ENCODE measurements at places on chromosomes 4 and X.

DNA sequence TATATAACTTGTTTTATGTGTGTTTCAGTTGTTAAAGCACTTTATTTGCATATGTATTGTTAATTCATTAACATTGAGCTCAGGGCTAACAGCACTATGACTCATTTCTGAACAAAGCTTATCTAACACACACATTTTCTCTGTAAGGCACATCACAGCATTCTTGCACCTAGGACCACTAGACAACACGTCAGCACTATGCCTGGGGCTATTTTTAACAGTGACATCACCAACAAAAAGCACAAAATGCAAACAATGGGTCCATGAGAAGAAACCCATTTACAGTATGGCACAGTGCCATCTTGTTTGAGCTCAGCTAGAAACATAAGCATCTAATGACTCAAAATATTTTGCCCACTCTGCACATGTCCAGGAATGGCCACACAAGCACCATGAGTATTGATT, 124.4 kb downstream of the RELL1 start:
- H3K4me3 ChIP-seq: no peak overlapping the region
- no peak overlapping the region for H3K27ac ChIP-seq
- no peaks in the 10 kb centered on the region for H3K4me1 ChIP-seq
- H3K27me3 ChIP-seq: no peaks in the 10 kb centered on the region

DNA sequence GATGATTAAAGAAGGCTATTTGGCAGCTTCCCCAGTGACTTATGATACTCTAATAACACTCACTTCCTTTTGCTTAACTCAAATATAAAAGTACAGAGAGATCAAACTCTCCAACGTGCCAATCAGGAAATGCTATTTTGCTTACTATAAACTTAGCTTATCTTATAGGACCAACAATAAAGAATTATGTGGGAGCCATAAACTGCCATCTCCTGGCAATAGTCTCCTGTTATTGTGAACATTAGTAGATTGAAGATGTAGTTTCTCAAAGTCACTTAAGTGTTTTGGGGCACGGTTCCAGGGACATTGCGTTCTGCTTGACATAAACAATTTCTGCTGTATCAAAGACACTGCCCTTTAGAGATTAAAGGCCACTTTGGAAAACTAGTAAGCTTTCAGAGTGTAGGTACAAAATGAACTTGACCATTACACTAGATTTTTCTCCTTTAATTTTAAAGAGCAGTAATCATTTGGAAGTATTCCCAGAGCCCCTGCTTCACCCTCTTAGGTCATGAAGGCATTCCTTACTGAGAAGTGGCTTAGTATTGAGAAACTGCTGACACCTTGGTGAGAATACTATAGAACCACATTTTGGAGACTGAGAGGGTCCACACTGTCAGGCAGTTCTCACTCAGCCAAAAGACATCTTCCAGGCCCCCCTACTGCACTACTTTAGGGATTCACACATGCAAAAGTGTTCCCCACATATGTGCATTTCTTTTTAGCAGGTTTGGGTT, 51.9 kb downstream of the MAOA start:
- no peaks in the 10 kb centered on the region for H3K36me3 ChIP-seq
- peak overlapping the region; percentile 22 for H3K27ac ChIP-seq
- no peak overlapping the region for H3K4me3 ChIP-seq
- peaks cover 7% of the 10 kb centered on the region for H3K4me1 ChIP-seq
- H3K27me3 ChIP-seq: peaks cover 17% of the 10 kb centered on the region

GRCh38 chr4:27973056-27973455, 1112.4 kb downstream of the STIM2 start:
- H3K4me3 ChIP-seq: no peak overlapping the region
- no peak overlapping the region for H3K27ac ChIP-seq
- DNase-seq: no peak
- H3K36me3 ChIP-seq: no peaks in the 10 kb centered on the region
- no peaks in the 10 kb centered on the region for H3K27me3 ChIP-seq
- no peaks in the 10 kb centered on the region for H3K4me1 ChIP-seq

DNA sequence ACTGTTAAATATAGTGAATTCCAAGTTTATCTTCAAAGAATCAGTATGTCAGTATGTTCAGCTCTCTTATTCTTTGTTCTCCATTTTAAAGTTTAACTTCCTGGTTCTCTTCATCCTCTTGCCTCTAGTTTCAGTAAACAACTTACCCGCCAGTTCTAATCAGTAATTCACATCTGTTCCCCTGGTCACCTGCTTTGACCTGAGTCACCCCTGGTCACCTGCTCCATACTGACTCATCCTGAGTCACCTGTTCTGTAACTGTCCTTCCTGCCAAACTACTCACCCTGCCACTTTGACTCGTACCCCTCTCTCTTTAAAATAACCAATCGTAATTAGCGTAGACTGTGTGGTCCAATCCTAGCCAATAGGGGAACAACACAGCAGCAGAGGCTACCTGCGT, 992.7 kb upstream of the HS3ST1 start:
- H3K4me1 ChIP-seq: no peaks in the 10 kb centered on the region
- H3K27ac ChIP-seq: no peak overlapping the region
- H3K36me3 ChIP-seq: no peaks in the 10 kb centered on the region
- no peak for DNase-seq

DNA sequence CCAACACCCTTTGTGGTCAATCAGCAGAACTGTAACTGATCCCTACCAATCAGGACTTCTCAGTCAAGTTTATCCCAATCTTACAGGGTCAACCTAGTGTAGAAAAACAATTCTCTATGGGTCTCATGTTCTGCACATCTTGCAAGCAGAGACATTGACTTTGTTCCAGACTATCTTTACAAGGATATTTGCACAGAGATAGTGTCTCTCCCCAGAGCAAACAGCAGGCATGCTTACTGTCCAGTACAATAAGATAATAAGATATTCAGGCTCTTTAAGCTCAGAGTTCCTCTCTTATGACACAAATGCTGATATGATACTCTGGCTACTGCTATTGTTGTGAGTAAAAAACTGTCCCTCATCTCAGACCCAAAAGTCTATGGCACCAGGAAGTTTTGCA, 53.2 kb downstream of the ACSL4 start:
- H3K4me1 ChIP-seq: no peaks in the 10 kb centered on the region
- no peak for DNase-seq
- no peak overlapping the region for H3K4me3 ChIP-seq
- H3K36me3 ChIP-seq: no peaks in the 10 kb centered on the region
- no peak overlapping the region for H3K27ac ChIP-seq

GRCh38 chr4:181119186-181119585, 1124.0 kb upstream of the TENM3 start:
- H3K4me1 ChIP-seq: no peaks in the 10 kb centered on the region
- H3K36me3 ChIP-seq: no peaks in the 10 kb centered on the region
- H3K4me3 ChIP-seq: no peak overlapping the region
- no peak overlapping the region for H3K27ac ChIP-seq
- DNase-seq: no peak

DNA sequence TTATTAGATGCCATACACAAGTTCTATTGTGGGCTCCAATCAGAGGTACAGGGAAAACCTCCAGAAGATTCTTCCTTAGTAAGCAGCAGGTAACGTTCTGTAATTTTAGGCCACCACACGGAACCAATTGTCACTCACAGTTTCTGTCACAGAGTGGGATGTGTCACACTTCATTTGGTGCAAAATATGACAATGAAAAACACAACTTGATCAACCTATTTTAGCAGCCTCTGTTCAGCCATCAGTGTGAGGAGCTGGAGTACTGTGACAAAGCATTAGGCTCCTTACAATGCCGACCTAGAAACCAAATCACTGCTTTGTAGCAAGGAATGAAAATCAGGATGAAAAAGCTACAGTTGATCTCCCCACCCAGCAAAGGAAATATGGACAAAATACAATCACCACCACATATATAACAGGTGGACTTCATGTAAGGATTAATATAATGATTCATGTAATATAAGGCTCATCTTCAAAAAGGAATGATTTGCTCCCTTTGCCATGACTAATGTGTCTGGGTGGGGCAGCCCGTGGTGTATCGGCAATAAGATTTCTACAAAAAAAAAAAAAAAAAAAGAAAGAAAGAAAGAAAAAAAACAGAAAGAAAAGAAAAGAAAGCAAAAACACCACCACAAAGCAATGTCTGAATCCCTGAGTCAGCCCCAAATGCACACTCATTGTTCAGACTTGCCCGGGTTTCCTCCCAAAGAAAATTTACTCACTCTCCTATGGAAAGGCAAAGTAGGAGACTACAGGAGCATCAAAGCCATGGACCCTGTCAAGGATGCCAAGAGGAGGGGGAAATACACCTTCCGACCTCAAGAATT, 36.0 kb downstream of the SLC9A7 start:
- no peak for DNase-seq
- no peaks in the 10 kb centered on the region for H3K4me1 ChIP-seq
- H3K36me3 ChIP-seq: no peaks in the 10 kb centered on the region
- no peak overlapping the region for H3K4me3 ChIP-seq

DNA sequence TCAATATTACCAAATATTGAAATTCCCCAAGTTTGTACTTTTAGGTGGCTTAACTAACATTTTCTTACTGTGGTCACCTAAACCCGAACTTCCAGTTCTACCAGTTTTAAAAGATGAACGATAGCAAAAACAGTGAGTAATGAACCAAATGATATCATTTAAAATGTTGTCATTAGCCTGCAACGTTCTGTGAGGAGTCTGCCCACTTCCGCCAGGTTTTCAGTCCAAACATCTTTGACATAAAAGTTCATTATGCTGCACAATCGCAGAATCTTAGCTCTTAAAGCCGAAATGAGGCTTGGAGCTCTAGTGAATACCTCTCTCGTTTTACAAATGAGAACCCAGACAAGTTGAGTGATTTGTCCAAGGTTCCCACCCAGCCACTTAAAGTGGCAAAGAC, 762 bp downstream of the PIGA start:
- no peaks in the 10 kb centered on the region for H3K36me3 ChIP-seq
- peak overlapping the region; percentile 29 for H3K4me3 ChIP-seq
- DNase-seq: peak; percentile 6
- H3K27ac ChIP-seq: peak overlapping the region; percentile 91
- peaks cover 25% of the 10 kb centered on the region for H3K27me3 ChIP-seq
- peaks cover 5% of the 10 kb centered on the region for H3K4me1 ChIP-seq

DNA sequence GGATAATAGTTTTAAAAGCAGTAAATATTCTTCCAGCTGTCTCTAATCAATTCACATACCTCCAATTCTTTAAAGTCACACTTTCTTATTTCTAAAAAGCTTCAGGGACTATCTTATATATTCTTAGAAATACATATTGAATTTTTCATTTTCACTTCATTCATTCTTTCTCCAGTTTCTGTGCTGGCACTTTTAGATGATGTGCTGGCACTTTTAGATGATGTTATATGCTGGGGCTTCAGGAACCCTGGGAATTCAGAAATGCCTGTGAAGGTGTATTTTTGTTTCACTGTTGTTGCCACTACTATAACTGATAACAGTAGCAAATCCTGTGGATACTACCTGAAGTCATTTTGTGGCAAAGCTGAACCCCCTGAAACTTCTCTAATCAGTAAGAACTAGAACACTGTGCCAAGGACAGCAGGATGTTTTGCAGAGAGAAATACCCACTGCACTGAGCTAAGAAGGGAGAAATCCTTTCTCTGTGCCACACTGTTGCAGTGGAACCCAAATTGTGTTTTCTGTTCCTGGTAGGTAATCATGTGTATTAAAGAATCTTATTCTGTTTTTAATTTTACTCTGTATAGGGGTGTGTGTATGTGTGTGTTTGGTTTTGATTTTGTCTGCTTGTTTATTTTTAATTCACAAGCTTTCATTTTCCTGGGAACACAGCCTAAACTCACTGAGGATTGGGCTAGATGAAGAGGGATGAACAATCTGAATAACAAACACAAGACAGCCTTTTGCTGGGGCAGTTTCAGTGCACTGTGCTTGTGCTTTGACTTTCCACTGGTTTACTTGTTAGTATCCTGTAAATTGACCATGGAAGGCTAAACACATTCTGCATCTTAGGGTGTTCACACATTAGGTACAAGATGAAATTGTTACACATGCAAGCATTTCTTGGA, 898.3 kb downstream of the CCSER1 start:
- H3K27me3 ChIP-seq: no peaks in the 10 kb centered on the region
- no peaks in the 10 kb centered on the region for H3K4me1 ChIP-seq
- H3K27ac ChIP-seq: no peak overlapping the region
- H3K36me3 ChIP-seq: no peaks in the 10 kb centered on the region
- no peak for DNase-seq
- H3K4me3 ChIP-seq: no peak overlapping the region

DNA sequence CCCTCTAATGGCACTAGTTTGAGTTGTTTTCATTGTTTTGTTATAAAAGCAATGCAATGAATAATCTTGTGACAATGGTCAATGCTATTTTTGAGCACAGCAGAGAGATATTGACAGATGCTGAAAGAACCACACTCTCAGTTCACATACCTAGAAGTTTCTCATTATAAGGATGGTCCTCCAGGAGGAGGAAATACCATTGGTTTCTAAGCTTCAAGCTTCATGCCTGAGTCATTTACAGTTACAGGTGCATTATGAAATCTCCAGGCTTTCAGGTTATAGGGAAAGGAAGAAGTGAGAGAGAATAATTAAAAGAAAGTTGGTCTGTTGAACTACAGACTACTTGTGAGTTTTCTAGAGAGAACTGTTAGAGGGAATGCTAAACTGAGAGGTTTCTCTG, 75.3 kb downstream of the PWWP3B start:
- no peak overlapping the region for H3K27ac ChIP-seq
- DNase-seq: no peak
- no peaks in the 10 kb centered on the region for H3K27me3 ChIP-seq
- H3K4me3 ChIP-seq: no peak overlapping the region
- H3K4me1 ChIP-seq: no peaks in the 10 kb centered on the region

GRCh38 chr4:32135642-32136041, 1415.5 kb downstream of the PCDH7 start:
- no peak overlapping the region for H3K27ac ChIP-seq
- DNase-seq: no peak
- no peaks in the 10 kb centered on the region for H3K4me1 ChIP-seq
- H3K4me3 ChIP-seq: no peak overlapping the region
- no peaks in the 10 kb centered on the region for H3K36me3 ChIP-seq
- H3K27me3 ChIP-seq: no peaks in the 10 kb centered on the region

GRCh38 chr4:91636083-91636482, 667.7 kb upstream of the GRID2 start:
- DNase-seq: no peak
- no peaks in the 10 kb centered on the region for H3K36me3 ChIP-seq
- no peaks in the 10 kb centered on the region for H3K27me3 ChIP-seq

- no peak overlapping the region for H3K27ac ChIP-seq
- H3K36me3 ChIP-seq: no peaks in the 10 kb centered on the region
- no peak overlapping the region for H3K4me3 ChIP-seq
Observed at GRCh38 chr4:8739820-8740665, 131.6 kb downstream of the HMX1 start.

DNA sequence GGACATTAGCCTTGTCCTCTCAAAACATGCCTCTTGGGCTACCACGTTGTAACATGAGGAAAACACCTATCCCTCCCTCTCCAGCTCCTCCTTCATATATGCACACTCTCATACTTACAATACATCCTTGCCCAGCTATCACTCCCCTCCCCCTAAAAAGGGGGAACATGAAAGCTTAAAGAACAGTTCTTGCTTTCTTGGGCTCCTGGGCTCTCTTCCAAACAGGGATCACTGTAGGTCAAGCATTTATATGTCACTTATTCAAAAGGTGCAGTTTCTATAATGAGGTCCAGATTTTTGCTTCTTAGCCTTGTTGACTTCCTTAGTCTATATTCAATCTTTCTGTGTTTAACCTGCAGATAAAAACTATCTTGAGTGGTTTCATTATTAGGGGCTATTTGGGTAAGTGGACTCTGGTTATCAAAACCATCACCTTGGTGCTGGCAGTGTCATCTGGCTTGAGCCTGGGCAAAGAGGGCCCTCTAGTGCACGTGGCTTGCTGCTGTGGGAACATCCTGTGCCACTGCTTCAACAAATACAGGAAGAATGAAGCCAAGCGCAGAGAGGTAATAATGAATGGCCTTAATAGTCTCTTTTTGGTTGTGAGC, 119.4 kb downstream of the AKAP4 start:
- H3K27ac ChIP-seq: no peak overlapping the region
- H3K27me3 ChIP-seq: no peaks in the 10 kb centered on the region
- no peaks in the 10 kb centered on the region for H3K4me1 ChIP-seq
- no peak overlapping the region for H3K4me3 ChIP-seq
